Thoracic aorta endothelial cell (primary cell): ENCODE measurements at places on chromosomes 1 and 21. TPM values are rescaled to one million over a fixed set of nuclear protein-coding genes. Genes with fewer than 3 reads are reported as not detected.

LENEP gene
- total RNA-seq, result 0.40 TPM in 1 of 2 replicates, not detected in the other

KRTAP10-12 gene
- total RNA-seq, result not detected in 2 replicates

LCE3E gene
- total RNA-seq, result not detected in 2 replicates

LCE1D gene
- not detected in 2 replicates for total RNA-seq

ZSWIM5 gene
- 0.53 and 0.65 TPM in 2 replicates for total RNA-seq

SYT6 gene
- not detected in 2 replicates for total RNA-seq

HTR6 gene
- total RNA-seq, result 0.07 TPM in 1 of 2 replicates, not detected in the other

PCP4 gene
- total RNA-seq, result not detected in 2 replicates

FHAD1 gene
- total RNA-seq, result 0.14 and 0.27 TPM in 2 replicates

HCN3 gene
- 0.40 and 0.65 TPM in 2 replicates for total RNA-seq

AIRE gene
- under 0.01 TPM in 1 of 2 replicates, not detected in the other for total RNA-seq

ZMYND12 gene
- total RNA-seq, result 0.53 and 0.79 TPM in 2 replicates

OLFML2B gene
- 0.29 and 0.40 TPM in 2 replicates for total RNA-seq

FAM72A gene
- 5.3 and 6.9 TPM in 2 replicates for total RNA-seq

MRPS15 gene
- 87.2 and 89.7 TPM in 2 replicates for total RNA-seq

TOMM20 gene
- total RNA-seq, result 120 and 133 TPM in 2 replicates

ICOSLG gene
- total RNA-seq, result 0.72 and 1.9 TPM in 2 replicates

LORICRIN gene
- total RNA-seq, result not detected in 2 replicates

HPDL gene
- total RNA-seq, result 4.7 and 9.7 TPM in 2 replicates
